ENCODE measurements at places on chromosomes 2 and 18. TPM values are rescaled to one million over a fixed set of nuclear protein-coding genes. Genes with fewer than 3 reads are reported as not detected.
A peak's percentile ranks its signal among the peaks of the same experiment; 100 is the strongest.

GRCh38 chr18:33097126-33097525, 324.3 kb upstream of the KLHL14 start:
- H3K27me3 ChIP-seq = no peaks in the 10 kb centered on the region
- no peak overlapping the region for H3K27ac ChIP-seq
- no peak for DNase-seq

- no peaks in the 10 kb centered on the region for H3K27me3 ChIP-seq
- DNase-seq = no peak
- H3K4me3 ChIP-seq = no peak overlapping the region
- H3K4me1 ChIP-seq = no peaks in the 10 kb centered on the region
- H3K27ac ChIP-seq = no peak overlapping the region
Observed at GRCh38 chr2:129821445-129821844, 158.0 kb upstream of the RAB6C start.

GRCh38 chr2:101125374-101125773, 25.8 kb downstream of the TBC1D8 start:
- H3K27me3 ChIP-seq = no peaks in the 10 kb centered on the region
- H3K27ac ChIP-seq = no peak overlapping the region

DNA sequence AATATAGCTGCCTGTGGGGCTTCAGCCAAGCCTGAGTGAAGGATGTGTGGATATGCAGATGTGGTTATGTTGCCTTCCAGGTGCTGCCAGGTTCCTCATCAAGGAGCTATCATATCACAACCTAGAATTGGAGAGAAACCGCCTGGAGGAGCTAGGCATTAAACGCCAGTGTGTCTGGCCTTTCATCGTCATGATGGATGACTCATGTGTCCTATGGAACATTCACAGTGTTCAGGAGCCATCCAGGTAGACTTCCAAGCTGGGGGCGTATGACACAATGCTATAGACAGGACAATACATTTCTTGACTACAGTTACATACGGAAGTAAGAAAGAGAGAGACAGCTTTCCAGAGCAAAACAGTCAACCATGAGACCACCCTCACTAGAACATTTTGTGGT, 86.8 kb downstream of the ESCO1 start:
- no peaks in the 10 kb centered on the region for H3K27me3 ChIP-seq
- H3K27ac ChIP-seq = no peak overlapping the region
- no peak for DNase-seq
- no peaks in the 10 kb centered on the region for H3K4me1 ChIP-seq
- no peaks in the 10 kb centered on the region for H3K36me3 ChIP-seq
- no peak overlapping the region for H3K4me3 ChIP-seq

DNA sequence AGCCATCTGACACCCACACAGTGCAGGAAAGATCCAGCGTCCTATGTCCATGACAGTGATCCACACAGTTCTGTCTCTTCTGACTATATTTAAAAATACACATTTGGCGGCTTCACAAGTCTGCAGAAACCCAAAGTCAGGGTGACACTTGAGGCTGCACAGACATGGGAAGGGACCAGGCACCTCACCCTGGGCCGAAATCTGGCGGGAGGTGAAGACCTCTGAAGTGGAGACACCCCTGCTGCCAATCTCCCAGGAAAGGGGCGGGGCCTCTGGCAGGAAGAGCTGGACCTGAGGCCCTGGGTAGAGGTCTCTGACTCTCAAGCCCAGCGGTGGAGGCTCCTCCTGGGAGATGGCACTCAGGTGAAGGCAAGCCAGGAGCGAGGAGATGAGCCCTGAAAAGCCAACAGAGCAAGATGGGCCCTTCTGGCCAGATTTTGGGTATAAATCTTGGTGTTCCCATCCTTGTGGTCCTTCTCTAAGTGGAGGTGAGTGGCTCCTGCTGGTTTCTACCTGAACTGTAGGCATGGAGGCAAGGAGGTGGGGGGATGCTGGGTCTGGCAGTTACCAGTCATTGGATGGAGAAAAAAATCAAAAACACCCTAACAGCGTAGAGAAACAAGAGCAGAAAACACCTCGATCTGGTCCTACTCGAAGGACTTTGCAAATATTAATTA, 248.4 kb downstream of the HDAC4 start:
- H3K27me3 ChIP-seq = no peaks in the 10 kb centered on the region
- H3K27ac ChIP-seq = no peak overlapping the region
- no peaks in the 10 kb centered on the region for H3K36me3 ChIP-seq
- DNase-seq = no peak

DNA sequence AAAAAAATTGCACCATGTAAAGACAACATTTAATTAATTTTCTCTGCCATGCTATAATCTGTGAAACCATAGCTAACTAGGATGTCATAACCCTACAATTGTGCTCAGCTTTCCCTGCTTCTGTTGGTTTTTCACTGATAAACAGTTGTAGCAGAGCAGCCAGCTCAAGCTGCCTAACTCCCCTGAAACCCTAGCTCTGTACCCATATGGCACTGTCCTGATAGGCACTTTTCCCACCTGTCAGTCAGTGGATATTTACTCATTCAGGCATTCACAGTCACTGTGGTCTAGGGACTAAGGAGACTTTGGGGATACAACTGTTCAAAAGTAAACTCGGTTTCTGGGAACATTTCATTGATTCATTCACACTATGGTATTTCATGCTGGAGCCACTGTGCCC, 407.0 kb downstream of the DSEL start:
- no peaks in the 10 kb centered on the region for H3K36me3 ChIP-seq
- H3K27ac ChIP-seq = no peak overlapping the region
- H3K4me1 ChIP-seq = no peaks in the 10 kb centered on the region
- H3K27me3 ChIP-seq = no peaks in the 10 kb centered on the region
- no peak overlapping the region for H3K4me3 ChIP-seq
- no peak for DNase-seq

DNA sequence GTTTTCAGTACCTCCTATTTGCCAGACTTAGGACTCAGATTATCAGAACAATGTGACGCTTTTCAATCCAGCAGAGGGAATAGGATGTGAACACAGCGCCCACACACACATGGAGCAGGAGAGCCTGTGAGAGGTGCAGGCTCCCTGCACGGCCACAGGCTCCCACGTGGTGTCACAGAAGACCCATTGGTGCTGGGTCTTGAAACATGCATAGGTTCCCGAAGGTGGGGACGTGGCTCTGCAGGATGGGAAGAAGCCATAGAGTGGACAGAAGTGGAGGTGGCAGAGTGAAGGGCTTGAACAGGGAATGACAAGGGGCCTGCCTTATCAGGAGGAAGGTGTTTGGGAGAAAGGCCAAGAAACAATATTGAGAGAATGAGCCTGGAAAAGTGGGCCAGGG, 78.5 kb upstream of the BCL2L11 start:
- DNase-seq = no peak
- H3K36me3 ChIP-seq = no peaks in the 10 kb centered on the region
- peaks cover 2% of the 10 kb centered on the region for H3K27me3 ChIP-seq
- no peak overlapping the region for H3K27ac ChIP-seq
- H3K4me3 ChIP-seq = no peak overlapping the region

DNA sequence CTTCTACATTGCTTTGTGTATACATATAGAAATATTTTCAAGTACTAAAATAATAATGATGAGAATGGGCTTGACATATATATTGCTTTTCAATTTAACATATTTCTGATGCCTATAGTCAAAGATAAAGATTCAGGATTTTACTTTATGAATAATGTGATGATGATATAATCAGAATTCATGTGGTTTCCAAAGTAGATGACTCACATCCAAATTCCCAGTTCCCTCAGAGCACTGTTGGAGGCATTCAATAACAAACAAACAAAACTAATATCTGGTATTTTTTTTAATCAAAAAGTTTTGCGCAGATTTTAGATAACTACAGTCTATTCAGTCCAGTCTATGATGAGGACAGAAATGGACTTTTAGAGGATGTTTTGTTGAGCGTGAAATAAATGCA, 2094.5 kb upstream of the CELF4 start:
- H3K4me1 ChIP-seq = no peaks in the 10 kb centered on the region
- H3K27me3 ChIP-seq = no peaks in the 10 kb centered on the region
- H3K36me3 ChIP-seq = no peaks in the 10 kb centered on the region
- no peak overlapping the region for H3K27ac ChIP-seq

- H3K27me3 ChIP-seq = no peaks in the 10 kb centered on the region
- peaks cover 35% of the 10 kb centered on the region for H3K4me1 ChIP-seq
- no peaks in the 10 kb centered on the region for H3K36me3 ChIP-seq
- H3K27ac ChIP-seq = no peak overlapping the region
Observed at GRCh38 chr2:112836163-112836560, 417 bp downstream of the IL1B start.

- no peak for DNase-seq
- H3K4me3 ChIP-seq = peak overlapping the region; percentile 56
- peak overlapping the region; percentile 77 for H3K27ac ChIP-seq
- H3K27me3 ChIP-seq = no peaks in the 10 kb centered on the region
- peaks cover 65% of the 10 kb centered on the region for H3K4me1 ChIP-seq
- no peaks in the 10 kb centered on the region for H3K36me3 ChIP-seq
Observed at GRCh38 chr2:237702441-237703391, 75.3 kb downstream of the LRRFIP1 start.

- H3K4me1 ChIP-seq = no peaks in the 10 kb centered on the region
- no peak overlapping the region for H3K4me3 ChIP-seq
- peaks cover 16% of the 10 kb centered on the region for H3K27me3 ChIP-seq
- DNase-seq = no peak
- no peaks in the 10 kb centered on the region for H3K36me3 ChIP-seq
- H3K27ac ChIP-seq = no peak overlapping the region
Observed at GRCh38 chr2:118854507-118855345, 7.3 kb upstream of the EN1 start.

DNA sequence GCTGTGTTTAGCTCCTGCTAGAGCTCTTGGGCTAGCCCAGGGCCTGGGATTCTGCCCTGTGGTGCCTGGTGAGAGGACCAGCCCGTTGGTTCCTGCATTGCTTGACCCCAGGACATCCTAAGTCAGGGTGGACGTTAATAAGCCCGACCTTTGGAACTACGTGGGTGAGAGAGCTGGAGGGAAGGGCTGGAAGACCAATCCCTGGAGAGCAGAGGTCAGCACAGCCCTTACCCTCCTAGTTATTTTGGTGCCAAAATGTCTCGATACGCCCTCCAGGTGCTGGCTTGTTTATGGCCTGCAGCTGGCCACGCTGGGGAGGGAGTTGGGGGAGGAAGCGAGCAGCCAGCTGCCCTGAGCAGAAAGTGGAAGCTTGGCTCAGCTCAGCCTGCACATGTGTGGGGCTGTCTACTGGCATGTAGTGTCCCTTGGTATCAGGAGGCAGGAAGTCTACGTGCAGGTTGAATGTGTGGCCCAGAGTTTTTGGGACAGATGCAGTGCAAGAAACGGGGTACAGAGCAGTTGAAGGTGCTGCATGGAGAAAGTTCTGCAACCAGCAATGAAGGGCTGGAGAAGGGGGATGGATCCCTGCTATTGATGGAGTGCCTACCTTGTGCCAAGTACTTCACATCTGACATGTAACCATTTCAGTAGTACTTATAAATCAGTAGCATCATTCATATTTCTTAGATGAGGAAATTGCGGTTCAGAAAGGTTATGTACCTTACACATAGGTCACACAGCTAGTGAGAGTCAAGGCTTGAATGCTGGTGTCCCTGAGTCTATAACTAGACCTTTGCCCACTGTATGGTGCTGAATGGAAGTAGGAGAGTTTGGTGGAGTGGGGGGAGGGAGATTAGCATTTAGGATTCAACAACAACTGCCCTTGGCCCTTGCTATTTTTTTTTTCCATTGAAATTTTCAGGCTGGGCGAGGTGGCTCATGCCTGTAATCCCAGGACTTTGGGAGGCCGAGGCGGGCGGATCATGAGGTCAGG, 5.0 kb upstream of the DGKD start:
- peaks cover 27% of the 10 kb centered on the region for H3K4me1 ChIP-seq
- no peak overlapping the region for H3K27ac ChIP-seq
- no peaks in the 10 kb centered on the region for H3K27me3 ChIP-seq
- no peak for DNase-seq
- no peaks in the 10 kb centered on the region for H3K36me3 ChIP-seq

DNA sequence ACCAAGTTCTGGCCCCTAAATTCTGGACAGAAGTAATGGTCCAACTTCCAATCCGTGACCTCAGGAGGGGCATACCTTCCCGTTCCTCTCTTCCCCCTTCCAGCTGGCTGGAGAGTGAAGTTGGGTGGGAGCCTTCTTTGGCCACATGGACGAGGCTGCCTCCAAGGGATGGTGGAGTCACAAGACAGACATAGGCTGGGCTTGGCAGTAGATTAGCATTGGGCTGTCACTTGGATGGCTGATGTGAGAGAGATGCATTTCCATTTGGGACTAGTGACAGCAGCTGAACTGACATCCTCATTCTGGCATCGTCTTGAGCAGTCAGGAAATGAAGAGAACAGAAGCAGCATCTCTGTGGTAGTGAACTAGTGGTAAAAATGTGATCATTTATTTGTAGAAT, 12.6 kb downstream of the NT5DC4 start:
- 0 out of 2 replicates have a peak, but pooled peaks cover 4% of the 10 kb centered on the region for H3K36me3 ChIP-seq
- H3K27me3 ChIP-seq = no peaks in the 10 kb centered on the region
- peaks cover under 1% of the 10 kb centered on the region for H3K4me1 ChIP-seq
- no peak overlapping the region for H3K4me3 ChIP-seq
- no peak overlapping the region for H3K27ac ChIP-seq

DNA sequence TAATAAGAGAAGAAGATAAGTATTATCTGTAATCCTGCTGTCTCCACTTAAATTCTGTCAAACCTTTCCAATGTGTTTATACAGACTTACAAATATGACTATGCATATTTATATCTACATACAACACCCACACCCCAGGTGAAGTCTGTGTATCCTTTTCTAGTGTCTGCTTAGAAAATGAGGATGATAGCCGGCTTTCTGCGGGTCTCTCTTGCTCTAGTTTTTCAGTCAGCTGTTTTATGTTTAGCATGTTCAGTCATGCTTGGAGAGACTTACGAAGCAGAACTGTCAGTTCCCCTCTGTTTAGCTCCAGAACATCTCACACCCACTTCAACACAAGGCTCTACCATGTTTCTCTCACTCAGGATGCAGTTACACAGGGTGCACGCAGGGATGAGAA, 137.3 kb upstream of the NFATC1 start:
- no peaks in the 10 kb centered on the region for H3K36me3 ChIP-seq
- no peak overlapping the region for H3K4me3 ChIP-seq
- H3K4me1 ChIP-seq = no peaks in the 10 kb centered on the region
- H3K27me3 ChIP-seq = no peaks in the 10 kb centered on the region

Gene ITGB6
- not detected for total RNA-seq

Gene TRIM54
- total RNA-seq = not detected

Gene GRP
- not detected for total RNA-seq

Gene PIEZO2
- total RNA-seq = 42.3 TPM

Gene C2orf92
- 3.4 TPM for total RNA-seq

Gene ADGRF3
- total RNA-seq = 2.8 TPM

Gene STARD6
- 0.33 TPM for total RNA-seq

Gene IMPA2
- 15.1 TPM for total RNA-seq

Gene ALPG
- total RNA-seq = not detected

Gene LCLAT1
- 17.5 TPM for total RNA-seq

Data from GM12878 (cell line).